Chondrocyte (in vitro differentiated cells): ENCODE measurements at places on chromosomes 11 and 22.

DNA sequence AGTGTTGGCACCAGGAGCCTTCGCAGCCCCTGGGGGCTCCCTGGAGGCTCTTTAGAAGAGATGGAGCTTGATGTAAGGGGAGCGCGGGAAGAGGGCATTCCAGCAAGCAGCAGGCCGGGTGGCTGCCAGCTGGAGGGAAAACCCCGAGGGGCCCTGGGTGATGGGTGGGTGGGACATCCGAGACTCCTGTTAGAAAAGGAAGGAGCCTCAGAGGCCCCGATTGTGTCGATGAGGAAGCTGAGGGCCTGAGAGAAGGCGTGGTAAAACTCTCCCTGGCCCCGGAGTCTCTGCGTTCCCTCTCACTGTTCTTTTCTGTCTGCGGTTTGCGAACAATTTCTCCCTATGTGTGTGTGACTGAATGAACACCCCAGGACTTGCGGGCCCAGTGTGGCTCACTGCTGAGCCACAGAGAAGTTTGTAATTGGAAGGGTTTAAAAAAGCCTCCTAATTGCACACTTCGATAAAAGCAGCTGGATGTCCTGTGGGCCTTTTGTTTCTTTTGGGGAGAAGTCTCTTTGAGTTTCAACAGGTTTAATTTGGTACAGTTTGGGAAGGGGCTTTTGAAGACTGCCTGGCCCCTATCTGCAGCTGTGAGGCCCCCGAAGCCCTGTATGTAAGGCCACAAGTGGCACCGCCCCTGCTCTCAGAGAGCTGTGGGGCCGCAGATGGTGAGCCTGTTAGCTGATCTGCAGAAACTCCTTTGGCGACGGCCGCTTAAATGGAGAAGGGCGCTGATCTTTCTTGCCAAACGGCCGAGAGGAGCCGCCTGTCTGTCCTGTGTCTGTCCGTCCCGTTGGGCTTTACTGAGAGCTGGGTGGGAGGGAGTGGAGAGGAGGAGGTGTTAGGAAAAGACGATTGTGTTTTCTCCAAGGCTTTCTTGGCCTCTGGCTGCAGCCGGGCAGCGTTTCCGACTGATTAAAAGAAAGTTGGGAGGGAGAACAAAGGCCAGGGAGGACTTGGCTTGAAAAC, 2.0 kb downstream of the FBLN1 start:
- DNase-seq: peak; percentile 51

GRCh38 chr11:95729462-95729861, 60.1 kb downstream of the FAM76B start:
- DNase-seq: no peak

DNA sequence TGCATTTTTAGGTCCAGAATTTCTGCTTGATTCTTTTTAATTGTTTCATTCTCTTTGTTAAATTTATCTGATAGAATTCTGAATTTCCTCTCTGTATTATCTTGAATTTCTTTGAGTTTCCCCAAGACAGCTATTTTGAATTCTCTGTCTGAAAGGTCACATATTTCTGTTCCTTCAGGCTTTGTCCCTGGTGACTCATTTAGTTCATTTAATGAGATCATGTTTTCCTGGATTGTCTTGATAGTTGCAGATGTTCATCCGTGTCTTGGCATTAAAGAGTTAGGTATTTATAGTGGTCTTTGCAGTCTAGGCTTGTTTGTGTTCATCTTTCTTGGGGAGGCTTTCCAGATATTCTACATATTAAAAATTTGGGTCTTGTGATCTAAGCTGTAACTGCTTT, 694.8 kb upstream of the CCDC179 start:
- DNase-seq: no peak

DNA sequence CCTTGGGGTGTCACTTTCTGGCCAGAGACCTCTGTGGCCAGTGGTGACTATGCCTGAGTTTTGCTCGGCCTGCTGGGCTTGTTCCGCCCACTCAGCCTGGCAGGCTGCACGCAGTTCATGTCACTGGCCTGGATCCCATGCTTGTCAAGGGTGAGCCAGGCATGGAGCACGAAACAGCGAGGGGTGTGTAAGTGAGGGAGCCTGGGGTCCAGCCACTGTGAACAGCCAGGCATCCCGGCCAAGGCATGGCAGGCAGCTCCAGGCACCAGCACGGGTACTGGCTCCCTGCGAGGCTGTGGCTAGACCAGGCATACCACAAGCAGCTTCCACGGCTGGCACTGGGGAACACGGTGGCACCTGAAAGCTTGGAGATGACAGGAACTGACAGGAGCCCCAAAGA, 214.3 kb downstream of the LRRC4C start:
- peak; percentile 71 for DNase-seq

- DNase-seq: peak; percentile 56
Observed at GRCh38 chr22:40637183-40638150, 948 bp upstream of the MRTFA start.

DNA sequence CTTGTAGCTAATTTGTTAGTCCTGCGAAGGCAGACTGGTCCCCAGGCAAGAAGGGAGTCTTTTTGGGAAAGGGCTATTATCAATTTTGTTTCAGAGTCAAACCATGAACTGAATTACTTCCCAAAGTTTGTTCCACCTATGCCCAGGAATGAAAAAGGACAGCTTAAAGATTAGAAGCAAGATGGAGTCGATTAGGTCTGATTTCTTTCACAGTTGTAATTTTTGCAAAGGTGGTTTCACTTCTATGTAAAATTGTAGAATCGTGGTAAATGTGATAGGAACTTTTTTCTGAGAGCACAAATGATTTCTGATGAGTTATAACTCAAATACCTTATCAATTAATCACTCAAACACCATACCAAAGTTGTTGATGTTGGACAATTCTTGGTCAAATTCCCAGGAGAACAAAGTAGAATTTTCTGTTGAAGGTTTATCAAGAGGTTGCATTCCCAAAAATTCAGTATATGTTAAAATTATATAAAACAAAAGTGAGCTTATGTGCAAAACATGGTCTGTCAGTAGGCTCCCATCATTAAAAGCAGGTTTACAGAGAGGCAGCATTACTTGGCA, 2.9 kb upstream of the CTSC start:
- no peak for DNase-seq

DNA sequence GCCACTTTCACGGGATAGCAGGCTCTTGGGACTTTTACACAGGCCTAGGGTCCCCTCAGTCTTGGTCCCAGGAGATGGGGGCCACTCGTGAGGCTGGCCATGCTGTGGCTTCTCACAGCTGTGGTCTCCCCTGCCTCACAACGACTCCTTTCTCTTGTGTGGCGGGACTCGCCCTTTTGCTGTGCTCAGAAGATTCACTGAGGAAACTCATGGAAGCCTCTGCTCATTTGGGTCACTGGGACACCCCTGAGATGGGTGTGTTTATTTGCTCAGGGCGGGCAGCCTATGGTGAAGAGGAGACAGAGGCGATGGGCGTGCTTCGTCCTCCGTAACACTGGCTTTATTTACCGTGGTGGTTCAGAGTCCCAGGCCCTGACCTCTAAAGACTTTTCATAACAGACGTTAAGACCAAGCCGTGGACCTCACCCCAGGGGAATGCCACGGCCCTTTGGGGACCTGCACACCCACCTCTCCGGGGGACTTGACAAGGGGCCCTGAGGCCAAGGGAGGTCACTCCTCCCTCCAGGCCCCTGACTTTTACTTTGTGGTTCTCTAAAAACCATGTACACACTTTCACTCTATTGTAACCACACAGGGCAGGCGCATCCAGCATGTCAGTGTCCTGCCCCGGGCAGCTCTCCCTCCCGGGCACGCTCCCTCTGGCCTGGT, 15.5 kb downstream of the TEF start:
- DNase-seq: no peak

DNA sequence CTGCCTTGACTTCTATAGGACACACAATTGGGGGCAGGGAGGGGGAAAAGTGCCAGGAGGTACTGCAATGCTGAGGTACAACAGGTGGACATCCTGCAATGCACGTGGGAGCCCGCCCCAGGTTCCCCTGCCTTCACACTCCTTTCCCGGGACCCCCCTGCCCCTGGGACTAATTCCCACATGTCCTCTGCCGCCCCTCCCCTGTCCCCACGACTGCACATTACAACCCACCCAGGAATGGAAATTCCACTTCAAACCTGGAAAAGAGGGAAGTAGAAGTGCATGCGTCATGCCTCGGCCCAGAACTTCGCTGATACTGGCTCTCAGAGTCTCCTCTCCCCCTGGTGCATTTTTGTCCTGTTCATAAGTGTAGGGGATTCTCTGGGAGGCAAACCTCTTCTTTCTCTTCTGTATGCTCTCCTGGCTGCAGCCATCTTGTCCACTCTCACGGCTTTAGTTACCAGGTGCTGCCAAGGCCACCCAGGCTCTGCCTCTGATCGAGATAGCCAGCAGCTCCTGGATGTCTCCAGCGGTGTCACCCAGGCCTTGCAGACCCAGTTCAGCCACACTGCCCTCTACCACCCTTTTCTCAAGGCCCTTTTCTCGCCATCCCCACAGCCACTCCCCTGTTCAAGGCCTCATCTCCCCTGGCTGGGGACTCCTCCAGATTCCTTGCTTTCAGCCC, 43.7 kb downstream of the GDPD5 start:
- DNase-seq: no peak

GRCh38 chr11:11982975-11983374, 25.5 kb downstream of the DKK3 start:
- DNase-seq: no peak

DNA sequence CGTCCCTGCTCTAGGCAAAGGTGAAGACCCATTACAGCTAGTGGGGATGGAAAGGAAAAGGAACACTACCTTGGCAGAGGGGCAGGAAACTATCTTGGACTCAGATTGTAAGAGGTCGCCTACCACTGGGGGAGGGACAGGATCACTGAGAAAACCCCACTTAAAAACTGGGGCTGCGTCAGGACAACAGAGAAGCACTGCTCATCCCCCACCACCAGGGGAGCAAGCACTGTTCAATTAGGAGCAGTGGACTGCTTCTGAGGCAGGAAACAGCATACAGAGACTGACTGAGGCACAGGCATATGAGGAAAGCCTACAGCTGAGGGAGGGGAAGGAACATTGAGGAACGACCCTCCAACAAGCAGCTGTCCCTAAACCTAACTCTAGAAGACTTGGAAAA, 20.8 kb upstream of the DLAT start:
- no peak for DNase-seq

- no peak for DNase-seq
Observed at GRCh38 chr11:42823546-42823945, 488.2 kb upstream of the API5 start.

DNA sequence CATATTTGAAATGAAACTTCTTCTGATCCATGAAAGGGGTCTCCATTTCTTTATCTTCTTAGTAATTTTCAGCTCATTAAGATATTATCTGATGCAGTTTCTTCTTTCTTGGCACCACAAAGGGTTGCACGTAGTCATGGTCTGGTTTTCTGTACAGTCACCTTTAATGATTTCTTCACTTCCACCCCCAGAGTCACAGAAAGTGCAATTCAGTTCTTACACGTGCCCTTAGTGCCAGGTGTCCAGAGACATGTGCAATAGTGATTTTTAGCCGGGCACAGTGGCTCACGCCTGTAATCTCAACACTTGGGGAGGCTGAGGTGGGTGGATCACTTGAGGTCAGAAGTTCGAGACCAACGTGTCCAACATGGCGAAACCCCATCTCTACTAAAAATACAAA, 202.8 kb upstream of the MTNR1B start:
- no peak for DNase-seq

DNA sequence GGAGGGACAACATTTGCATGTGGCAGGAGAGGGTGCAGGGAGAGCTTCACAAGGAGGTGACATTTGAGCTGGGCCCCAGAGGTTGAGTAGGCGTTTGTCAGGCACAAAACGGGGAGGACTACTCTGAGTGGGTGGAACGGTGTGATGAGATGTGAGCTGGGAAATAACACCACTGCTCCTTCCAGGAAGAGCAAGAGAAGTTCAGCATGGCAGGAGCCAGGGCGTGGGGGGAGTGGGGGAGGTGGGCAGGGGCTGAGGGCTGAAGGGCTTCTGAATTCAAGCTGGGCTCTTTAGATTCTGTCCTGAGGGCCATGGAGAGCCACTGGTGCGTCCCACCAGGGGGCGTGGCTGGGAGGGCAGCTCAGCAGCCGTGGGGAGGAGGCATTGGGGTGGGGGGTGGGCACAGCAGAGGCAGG, 54.2 kb downstream of the OTOG start:
- DNase-seq: no peak

DNA sequence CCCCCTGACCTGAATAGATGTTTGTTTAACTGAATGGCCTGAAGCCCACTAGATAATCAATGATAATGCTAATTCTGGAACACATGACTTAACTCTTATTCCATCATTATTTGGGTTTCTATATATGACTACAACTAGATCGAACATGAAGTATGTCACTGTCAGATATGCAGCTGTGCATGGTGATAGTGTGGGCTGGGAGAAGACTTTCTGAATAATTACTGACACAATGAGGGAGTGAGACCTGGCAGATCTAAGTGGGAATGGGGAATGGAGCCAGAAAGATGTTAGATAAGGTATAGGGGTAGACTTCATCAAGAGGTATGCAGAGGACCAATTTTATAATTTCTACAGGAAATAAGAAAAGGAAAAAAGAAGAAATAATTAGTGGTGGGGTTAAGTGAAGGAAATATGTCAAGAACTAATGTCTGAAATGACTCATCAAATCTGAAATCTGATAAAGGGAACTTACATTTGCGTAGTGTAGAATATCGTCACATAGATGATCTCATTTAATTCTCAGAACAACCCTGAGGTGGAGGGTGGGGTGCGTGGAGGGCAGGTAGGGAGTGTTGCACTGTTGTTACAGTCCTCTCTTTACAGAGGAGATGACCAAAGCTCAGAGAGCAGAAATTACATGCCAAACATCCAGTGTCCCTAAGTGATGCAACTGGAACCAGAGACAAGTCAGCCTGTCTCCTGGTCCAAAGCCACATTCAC, 68.2 kb upstream of the EED start:
- no peak for DNase-seq

- DNase-seq: no peak
Observed at GRCh38 chr11:121895919-121896318, 220.1 kb downstream of the BLID start.

- DNase-seq: no peak
Observed at GRCh38 chr11:10307022-10307399, 2.1 kb downstream of the ADM start.

GRCh38 chr11:36210529-36210928, 78.7 kb downstream of the COMMD9 start:
- DNase-seq: no peak

DNA sequence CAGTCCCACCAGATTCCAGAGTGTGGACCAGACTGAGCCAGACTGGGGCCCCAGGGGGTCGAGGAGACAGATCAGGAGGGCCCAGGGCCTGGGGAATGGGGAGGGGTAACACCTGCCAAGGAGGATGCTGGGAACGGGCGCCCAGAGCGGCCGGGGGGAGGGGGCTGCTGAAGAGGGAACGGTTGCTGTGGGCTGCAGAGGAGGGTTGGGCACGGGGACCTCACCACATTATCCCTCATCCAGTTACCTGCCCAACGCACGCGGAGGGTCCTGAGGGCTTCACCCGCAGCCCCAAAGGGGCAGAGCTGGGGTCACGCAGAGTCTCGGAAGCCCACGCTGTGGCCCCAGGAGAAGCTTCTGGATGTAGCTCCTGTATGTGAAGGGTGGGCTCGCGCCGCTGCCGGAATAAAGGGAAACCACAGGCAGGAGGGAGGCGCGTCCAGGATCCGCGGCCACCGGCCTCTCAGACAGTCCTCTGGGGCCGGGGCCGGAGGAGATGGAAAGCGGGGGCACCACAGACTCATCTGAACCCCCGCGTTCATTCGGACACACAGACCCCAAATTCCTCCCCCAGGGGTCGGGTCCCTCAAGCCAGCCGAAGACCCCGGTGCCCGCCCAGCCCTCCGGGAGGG, 866 bp upstream of the SELENOO start:
- no peak for DNase-seq
